ENCODE measurements at places on chromosomes 6 and 20.

GRCh38 chr6:96468681-96469224, 52.9 kb upstream of the UFL1 start:
- no peak for DNase-seq

- no peak for DNase-seq
Measured at GRCh38 chr6:170149681-170150589, 140.9 kb downstream of the DLL1 start.

- DNase-seq = peak; percentile 33
Measured at GRCh38 chr6:95087394-95088097, 489.8 kb upstream of the MANEA start.

DNA sequence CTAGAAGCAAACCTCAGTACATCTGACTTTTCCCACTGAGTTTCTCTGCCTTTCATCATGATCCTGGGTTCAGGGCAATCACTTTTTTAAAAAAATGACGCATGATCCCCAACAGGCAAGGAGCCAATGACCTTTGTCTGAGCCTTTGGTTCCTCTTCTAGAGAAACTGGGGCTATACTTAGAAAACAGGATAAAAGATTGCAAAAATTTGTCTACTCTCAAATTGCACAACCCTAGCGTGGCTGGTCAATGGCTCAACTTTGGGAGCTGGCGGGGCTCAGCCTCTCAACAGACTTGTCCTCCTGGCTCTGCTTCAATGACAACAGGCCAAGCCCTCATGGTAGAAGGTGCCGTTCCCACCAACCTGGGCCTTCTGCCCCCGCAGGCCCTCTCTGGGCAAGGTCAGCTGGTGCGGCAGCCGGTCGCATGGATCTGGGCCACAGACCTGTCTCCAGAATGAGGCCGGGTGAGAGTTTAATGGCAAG, 48.7 kb downstream of the PDYN start:
- no peak for DNase-seq

GRCh38 chr20:36744764-36745191, 1.1 kb downstream of the NDRG3 start:
- peak; percentile 47 for DNase-seq

DNA sequence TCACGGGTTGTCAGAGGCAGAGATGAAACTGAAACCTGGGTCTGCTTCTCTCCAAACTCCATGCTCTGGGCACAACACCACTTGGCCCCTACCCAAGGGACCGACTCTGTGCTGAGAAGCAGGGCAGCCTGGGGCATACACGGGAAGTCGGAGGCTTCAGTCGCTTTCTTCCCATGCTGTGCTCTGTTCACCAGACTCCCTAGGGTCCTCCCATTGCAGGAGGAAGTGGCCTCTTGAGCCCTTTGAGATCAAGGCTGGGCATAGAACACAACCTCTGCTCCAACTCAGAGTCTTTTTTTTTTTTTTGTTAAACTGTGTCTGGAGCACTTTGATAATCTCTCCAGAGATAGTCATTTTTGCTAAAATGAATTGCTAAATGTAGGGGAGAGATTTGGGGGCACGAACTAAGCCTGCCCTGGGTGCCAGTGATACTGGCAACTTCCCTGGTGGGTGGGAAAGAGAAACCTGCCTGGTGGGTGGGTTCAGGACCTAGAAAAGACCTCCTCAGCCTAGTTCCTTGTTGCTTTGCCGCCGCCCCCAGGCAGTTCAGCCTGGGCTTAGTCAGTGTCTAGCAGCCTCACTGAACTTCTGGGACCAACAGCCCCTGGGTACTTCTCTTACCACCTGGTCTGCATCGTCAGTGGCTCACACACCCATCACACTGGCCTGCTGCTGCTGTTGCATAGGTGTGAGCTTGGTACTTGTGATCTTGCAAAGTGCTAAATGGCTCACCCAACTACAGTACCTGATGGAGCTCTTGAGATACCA, 62.0 kb downstream of the PPP1R14C start:
- DNase-seq = no peak

DNA sequence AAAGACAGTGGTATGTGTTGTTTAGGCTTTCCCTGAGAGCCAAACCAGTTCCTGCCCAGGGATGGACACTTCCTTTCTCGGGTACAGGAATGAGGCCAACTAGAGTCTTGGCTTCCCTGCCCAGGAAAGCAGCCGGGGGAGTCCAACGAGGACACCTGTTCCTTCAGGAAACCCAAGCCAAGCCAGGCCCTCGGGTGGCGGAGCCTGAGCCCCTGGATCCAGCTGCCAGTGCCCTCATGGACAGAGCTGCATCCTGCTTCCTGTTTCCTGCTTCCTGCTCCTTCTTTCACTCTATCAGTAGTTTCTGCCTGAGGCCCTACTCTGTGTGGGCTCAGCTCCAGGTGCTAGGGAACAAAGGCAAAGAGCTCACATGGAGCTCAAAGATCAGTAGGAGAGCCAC, 7.9 kb upstream of the SIRPA start:
- DNase-seq = no peak

GRCh38 chr20:59191036-59191755, 27.6 kb downstream of the ZNF831 start:
- no peak for DNase-seq

GRCh38 chr6:16712931-16713484, 48.3 kb downstream of the ATXN1 start:
- DNase-seq = peak; percentile 91

DNA sequence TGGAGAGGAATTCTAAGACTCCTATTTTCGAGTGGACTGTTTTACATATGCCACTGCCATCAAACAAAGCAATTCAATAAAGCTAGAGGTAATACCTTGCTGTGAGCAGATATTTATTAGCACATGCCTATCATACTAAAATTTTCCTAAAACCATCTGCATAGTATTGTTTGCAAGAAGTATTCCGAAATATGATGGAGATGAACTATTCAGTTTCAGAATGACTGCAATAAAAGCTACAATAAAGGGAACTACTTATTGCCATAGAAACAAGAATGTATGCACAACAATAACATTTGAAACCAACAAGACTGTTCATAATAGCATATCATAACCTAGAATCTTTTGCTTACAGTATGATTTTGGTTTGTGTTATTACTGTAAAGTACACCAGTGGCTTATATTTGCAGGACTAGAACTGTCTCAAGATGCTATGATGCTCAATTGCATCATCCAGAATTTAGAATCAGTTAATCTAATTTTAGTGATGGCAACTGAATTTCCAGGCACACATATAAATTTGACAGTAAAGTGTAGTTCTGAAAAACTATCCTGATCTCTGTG, 144.3 kb downstream of the GRIK2 start:
- DNase-seq = peak; percentile 26

DNA sequence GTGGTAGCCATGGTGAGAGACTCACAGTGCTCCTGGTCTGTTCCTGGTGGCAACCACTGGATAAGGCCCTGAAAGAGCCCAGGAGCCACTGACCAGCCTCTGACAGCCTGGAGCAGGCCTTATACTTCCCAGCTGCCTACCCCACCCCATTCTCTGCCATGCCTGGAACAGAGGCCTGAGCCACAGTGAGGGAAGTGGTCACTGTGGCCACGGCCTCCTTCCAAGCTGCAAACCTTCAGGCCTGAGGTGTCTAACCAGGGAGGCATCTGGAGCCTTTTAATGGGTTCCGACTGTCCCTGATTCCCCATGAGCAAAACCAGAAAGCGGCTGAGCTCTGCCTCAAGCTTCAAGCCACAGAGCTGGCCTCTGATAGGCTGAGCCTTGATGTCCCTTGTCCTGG, 113.0 kb upstream of the SIRPA start:
- no peak for DNase-seq

DNA sequence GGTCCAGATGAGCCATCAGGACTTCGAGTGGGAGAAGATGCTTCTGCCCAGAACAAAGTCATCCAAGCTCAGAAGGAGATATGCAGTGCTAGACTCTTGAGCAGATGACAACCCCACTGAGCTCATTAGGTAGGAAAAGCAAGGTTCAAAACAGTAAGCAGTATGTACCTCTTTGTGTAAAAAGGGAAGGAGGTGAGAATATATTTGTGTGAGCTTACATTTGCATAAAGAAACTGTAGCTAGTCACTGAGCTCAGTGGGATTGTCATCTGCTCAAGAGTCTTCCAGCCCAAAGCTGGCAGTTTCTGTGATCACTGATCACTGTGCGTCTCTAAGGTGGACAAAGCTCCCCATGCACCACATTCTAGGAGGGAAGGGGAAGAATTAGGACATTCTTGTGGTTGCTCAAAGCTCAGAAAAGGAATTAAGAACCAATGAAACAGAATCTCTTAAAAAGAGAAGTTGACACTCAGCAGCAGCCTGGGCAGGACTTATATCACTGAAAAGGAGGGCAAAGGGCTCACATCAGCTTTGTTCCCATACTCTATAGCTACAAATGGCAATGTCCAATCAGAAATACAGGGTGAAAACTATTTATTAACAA, 90.0 kb upstream of the MAFB start:
- no peak for DNase-seq

DNA sequence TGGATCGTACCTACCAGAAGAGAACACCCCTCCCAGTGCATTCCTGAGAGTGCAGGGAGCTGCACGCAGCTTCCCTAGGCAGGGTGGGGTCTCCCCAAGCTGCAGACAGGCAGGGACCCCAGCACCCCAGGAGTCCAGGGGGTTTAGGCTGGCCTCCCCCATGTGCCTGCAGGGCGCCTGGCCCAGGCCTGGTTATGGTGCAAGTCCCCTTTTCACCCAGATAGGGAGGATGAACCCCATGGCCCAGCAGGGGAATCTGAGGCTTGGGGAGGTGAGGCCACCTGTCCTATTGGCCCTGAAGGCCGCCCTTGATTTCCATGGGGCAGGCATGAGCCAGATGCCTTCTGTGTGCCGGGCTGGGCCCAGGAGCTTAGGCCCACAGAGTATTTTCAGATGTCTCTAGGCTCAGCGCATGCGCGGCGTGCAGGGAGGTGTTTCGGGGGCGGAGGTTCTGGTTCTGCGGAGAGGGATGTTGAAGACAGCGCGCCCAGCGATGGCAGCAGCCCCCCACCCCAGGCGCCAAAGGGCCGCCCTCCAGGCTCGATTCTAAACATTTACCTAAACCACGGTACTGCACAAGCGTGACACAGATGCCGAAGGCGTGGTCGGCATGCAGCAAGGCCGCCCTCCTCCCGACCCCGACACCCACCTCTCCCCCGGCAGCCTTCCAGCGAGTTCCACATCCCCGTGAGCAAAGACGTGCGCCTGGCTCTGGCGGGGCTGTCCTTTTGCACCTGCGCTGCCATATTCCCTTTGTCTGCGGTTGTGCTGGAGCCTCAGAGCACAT, 29.4 kb downstream of the COL20A1 start:
- DNase-seq = no peak

DNA sequence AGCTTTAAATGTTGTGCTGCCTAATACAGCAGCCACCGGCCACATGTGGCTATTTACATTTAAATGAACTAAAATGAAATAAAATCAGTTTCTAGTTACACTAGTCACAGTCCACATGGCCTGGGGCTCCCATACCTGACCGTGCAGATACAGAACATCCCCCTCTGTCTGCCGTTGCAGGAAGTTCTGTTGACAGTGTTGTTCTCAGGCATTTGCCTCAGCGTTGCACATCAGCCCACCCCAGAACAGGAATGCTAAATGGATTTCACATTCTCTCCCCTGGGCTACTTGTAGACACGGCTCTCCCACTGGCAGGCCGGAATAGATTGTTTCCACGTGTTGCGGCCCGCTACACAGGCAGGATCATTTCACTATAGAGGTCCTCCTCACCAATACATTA, 26.3 kb downstream of the JAG1 start:
- no peak for DNase-seq

- DNase-seq = no peak
Measured at GRCh38 chr6:169852504-169853195, 101.2 kb downstream of the ERMARD start.

GRCh38 chr6:157609117-157609516, 213.9 kb upstream of the SNX9 start:
- DNase-seq = no peak

GRCh38 chr6:524803-525202, 132.1 kb downstream of the HUS1B start:
- no peak for DNase-seq

DNA sequence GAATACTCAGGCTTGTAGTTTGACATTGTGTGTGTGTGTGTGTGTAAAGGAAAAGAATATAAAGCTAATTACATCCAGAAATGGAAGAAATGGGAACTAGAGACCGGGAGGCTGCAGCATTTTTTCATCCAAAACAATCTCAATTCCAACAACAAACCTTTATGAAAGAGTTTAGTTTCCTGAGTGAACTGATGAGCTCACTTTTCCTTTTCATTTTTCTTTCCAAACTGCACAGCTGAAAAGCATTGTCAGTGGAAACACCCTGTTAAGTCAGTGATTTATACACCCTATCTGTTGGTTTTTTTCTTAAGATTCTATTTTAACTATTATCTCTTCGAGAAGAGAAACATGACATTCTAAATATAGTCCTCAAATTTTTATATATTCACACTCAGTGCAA, 130.9 kb downstream of the RFPL4B start:
- DNase-seq = no peak

- DNase-seq = peak; percentile 55
Measured at GRCh38 chr6:121849477-121849876, 414.0 kb downstream of the GJA1 start.

DNA sequence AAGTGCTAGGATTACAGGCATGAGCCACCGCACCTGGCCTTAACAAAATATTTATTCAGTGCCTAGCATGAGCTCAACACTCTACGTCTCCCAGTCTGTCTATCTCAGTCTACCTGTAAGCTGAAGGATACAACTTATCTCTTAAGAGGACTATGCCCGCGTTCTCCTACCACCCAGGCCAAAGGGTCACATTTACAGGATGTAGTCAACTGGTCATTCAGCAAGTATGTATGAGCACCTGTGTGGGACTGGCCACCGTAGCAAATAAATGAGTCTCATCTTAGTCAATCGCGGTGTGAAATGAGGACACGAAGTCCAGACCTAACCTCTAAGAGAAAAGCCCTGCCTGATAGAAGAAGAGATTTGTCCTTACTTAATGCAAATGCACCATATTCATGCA, 49.9 kb downstream of the MUC22 start:
- DNase-seq = no peak

DNA sequence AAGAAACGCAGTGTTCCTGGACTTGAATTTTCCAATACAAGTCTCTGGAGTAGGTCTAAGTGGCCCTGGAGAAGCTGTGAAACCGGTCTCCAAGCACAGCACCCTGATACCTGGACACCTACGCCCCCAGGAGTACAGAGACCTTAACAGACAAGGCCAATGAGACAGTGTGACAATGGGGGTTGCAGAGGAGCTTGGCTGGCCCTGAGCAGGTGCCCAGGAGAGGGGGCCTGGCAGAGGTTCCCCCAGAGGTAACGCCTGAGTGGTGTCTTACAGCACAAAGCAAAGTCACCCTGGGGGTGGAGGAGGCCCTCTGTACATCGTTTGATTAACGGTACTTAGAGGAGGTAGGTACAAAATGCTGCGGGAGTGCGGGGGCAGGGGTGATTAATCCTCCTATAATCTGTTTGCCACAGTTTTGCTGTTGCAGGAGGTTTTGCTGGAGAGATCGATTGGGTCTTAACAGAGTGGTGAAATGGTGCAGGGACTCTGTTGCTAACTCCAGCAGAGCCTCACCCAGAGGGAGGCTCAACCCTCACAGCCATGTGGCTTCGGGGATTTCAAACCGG, 37.3 kb upstream of the APCDD1L start:
- DNase-seq = no peak

DNA sequence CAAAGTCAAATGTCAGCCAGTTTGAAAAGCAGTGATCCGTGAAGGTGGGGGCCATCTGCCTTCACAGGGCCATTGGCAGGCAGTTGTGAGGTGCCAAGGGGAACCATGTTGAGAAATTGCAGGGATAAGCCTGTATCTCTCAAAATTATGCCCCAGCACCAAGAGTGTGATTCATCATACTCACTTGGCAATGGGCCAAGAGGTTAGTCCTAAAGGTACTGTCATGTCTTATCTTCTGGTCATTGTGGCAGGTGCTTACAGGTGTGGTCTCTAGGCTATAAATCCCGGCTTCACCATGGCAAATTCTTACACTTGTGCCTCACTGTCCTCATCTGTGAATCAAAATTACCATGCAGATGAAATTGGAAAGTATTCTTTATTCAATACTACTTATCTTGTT, 150.7 kb upstream of the LAMP5 start:
- DNase-seq = no peak

All from HFFc6 (cell line).